ENCODE measurements at places on chromosomes 2 and 18.

DNA sequence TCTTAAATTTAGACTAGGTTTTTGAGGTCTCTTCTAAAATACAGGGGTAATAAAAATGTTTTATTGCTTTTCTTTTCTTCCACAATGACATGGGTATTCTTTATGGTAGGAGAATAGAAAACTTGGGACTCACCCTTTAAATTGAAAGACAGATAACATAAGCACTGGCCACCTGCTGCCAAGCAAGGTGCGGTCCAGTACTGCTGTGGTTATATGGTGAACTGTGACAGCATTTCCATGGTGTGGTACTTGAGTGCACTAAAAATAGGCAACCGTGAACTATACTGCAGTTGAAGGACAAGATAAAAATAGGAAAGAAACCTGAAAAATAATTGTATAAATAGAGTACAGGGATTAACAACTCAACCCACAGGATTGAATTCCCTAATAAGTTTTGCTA, 54.4 kb upstream of the GRB14 start:
- DNase-seq: no peak

GRCh38 chr2:98280376-98281102, 65.7 kb upstream of the CNGA3 start:
- DNase-seq: no peak

DNA sequence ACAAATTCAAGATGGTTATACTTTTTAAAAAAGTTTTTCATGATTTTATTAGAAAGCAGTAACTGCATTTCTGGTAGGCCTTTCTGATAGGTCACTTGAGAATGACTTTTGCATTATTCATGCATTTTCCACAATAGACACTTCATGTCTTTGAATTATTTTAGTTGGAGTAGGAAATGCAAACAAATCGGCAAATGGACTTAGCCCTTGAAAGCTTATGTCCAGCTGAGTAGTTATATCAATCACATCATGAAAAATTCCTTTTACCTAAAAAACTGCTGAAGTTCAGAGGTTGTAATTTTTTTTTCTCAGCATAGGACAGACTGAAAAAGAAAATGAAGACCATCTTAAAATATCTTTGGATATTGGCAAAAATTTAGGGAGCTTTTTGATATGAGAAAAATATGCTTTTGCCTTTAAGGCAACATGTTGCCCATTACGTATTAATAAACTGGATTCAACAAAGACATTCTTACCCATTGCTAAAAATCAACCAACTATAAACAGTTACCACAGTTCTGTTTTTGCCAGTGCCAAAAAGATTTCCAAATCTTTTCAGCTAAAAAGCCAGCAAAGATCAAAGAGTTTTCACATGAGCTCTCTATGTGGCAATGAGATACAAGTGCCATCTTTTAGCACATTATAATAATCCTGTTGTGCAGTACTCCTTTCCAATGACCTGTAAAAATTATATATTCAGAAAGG, 45.5 kb upstream of the FRZB start:
- no peak for DNase-seq

- no peak for DNase-seq
Observed at GRCh38 chr2:174752403-174753037, 11.8 kb downstream of the CHRNA1 start.

- no peak for DNase-seq
Observed at GRCh38 chr2:15706424-15706823, 114.8 kb downstream of the DDX1 start.

DNA sequence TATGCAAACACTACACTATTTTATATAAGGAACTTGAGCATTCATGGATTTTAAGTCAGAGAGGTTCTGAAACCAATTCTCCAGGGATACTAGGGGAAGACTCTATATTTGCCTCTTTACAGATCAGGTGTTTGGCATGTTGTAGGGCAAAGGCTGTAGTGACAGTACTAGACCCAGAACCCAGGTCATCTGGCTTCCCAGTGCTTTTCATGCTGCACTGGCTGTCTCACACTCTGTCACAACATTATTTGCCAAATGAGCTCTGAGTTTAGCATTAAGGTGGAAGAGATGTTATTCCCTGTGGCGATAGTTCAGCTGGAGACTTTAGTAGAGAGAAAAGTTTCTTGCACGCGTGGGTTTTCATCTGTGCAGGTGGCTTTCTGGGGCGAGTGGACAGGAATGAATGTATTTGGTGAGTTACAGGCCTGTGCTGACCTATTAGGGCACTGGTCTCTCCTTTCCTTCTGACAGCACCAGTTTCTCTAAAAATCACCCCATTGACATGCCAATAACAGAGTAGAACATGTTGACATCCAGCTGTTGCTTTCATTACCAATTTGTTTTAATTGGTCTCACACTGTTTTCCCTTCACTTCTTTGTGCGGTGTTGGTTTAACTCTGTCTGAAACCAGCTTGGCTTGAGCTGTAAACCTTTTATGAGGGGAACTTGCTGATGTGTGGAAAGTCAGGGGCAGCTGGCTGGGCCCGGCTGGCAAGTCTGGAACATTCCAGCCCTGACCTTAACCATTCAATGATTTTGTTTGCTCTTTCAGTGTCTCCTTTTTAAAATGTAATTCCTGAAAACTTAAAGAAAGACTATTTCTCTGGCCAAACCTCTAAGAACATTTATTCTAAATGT, 643.0 kb upstream of the FAM98A start:
- no peak for DNase-seq

DNA sequence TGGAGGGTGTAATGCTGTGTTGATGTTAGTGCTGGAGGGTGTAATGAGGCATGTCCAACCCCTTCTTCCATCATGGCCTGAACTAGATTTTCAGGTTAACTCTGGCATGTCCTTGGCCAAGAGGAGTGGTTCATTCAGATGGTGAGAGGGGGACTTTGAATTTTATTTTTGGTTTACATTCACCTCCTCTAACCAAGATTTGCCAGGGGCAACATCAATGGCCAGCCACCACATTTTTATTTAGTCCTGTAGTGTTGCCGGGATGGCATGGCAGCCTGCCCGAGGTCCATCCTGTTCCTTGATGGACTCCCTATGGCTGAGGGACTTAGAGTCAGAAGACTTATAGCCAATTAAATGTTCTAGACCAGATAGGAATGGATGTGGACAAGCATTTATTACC, 484.6 kb upstream of the HS6ST1 start:
- DNase-seq: no peak

GRCh38 chr2:189661957-189662321, 680 bp downstream of the ASNSD1 start:
- DNase-seq: no peak

DNA sequence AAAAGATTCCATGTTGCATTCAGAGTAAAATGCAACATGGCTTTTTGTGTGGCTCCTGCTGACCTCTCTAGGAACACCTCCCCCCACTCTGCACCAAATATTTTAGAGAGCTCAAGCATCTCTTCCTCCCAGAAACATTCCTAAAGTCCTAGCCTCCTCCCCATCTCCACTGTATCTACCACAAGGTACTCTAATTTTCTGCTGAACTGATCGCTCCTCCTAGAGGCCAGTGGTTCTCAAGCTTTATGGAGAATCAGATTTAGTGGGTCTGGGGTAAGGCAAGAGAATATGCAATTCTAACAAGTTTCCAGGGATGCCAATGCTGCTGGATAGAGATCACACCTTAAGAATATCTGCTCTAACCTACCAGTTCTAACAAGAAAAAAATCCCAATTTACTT, 89.5 kb upstream of the HNRNPA3 start:
- no peak for DNase-seq

- DNase-seq: no peak
Observed at GRCh38 chr2:234945339-234945873, 6.4 kb upstream of the SH3BP4 start.

GRCh38 chr2:48482313-48482712, 47.6 kb upstream of the STON1 start:
- no peak for DNase-seq

- no peak for DNase-seq
Observed at GRCh38 chr2:219396863-219397457, 9.2 kb upstream of the DNPEP start.

DNA sequence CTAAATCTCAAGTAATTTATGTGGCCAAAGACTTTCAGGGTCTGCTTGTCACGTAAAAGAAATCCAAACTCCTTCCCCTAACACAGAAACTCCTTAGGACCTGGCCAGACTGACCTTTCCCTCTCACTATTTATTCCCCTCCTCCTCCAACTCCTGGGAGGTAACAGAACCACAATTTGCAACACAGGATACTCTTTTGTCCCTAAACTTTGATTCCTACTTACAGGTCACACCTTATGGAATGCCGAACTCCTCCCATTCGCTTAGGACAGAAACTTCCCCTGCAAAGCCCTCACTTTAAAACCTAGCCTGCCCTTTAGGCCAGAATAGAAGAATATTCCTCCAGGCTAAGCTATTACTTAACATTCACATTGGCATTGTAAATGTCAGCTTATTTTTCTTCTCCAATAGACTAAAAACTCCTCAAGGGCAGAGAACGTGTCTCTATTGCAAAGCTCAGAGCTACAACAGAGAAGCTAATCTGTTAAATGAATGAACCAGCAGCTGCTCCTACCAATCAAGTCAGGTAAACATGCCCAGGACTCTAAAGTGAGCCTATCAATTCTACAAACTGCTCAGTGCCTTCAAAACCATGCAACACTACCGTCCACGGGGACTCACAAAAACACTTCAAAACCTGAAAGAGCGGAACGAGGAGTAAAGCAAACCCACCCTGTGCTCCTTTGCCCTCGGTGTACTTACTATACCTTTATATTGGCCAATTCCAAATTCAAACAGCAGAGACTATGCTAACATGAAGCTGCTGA, 6.1 kb downstream of the INO80D start:
- no peak for DNase-seq

DNA sequence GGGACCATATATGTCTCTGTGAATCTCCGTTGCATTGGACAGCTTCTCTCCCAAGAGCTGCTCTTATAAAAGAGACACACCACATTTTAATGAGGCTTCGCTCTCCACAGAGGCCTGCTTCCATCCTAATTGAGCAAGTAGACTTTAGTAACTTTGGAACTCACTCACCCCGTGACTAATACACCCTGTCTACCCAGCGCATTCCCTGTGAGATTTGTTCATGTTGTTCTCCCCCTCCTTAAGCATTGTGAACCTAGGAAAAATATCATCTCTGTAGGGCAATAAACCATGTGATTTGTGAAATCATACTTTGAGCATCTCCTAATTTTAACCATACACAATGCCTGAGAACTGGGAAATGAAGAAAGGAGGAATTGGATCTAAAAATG, 56.9 kb downstream of the MCFD2 start:
- DNase-seq: no peak

GRCh38 chr2:71220743-71221142, 6.2 kb downstream of the PAIP2B start:
- DNase-seq: no peak

GRCh38 chr18:44871771-44872170, 191.1 kb downstream of the SETBP1 start:
- no peak for DNase-seq

GRCh38 chr18:3652380-3653262, 202.6 kb downstream of the TGIF1 start:
- DNase-seq: no peak

GRCh38 chr2:143588746-143589145, 459.5 kb downstream of the ARHGAP15 start:
- no peak for DNase-seq

GRCh38 chr18:65439188-65439587, 311.6 kb upstream of the CDH7 start:
- no peak for DNase-seq

GRCh38 chr2:17879137-17879912, 858 bp downstream of the KCNS3 start:
- DNase-seq: peak; percentile 66

DNA sequence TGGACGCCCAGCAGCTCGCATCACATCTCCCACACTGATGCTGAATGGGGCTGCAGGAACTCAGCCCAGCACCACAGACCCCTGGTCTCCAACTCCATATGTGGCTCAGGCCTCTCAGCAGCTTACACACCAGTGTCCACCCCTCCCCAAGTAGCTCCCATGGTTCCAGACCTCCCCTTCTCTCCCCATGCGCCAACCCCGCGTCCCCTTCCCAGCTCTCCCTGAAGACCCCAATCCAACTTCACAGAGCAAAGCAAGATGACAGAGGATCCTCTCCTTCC, 188.9 kb downstream of the SH3BP4 start:
- no peak for DNase-seq

- no peak for DNase-seq
Observed at GRCh38 chr2:65530547-65531320, 98.3 kb upstream of the SPRED2 start.

DNA sequence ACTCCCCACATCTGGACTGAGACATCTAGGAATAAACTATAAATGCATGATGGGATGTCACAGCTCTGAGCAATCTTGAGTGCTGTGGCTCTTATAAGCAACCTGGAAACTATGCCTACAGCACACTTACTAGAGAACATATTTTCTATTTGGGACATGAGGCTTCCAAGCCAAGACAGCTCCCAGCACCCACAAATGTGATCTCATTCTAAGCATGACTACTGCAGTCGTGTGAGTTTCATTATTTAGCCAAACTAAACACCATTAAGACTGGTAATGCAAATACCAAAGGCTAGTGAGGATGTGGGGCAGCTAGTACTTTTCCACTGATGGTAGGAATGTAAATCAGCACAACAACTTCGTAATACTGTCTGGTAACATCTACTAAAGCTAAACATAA, 72.5 kb downstream of the RTTN start:
- no peak for DNase-seq

DNA sequence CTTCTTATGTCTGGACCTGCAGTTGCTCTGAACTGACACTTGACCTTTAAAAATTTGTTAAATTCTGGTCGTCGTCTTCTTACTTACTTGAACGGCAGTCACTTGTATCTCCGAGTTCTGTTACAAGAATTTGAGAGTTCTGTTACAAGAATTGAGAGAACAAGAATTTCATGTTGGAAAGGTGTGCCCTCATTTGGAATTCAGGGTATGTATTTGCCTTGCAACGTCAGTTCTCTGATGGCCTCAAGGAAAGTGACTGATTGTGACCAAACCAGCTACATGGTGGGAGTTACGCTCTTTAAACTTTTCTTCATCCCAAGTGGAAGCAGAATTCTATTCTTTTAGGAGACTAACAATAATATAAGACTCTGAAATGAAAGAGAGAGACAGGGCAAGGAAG, 320.0 kb upstream of the TRIB2 start:
- DNase-seq: no peak

DNA sequence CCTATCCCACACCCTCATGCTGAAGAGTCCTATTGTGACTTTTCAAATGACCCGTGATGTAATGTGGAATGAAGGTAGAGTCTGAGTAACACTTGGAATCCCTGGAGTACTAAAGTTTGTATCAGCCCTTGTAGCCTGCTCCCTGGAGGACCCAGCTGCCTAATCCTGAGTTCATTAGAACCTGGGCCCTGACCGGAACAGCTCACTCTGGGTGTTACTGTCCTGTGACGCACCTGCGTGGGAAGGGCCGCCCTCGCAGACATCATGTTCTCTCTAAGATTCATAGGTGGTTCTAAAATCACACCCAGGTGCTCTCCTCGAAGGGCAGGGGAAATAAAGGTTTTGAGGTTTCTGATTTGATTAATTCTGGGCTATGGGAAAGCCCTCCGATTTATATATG, 62.3 kb downstream of the NCK2 start:
- DNase-seq: no peak

DNA sequence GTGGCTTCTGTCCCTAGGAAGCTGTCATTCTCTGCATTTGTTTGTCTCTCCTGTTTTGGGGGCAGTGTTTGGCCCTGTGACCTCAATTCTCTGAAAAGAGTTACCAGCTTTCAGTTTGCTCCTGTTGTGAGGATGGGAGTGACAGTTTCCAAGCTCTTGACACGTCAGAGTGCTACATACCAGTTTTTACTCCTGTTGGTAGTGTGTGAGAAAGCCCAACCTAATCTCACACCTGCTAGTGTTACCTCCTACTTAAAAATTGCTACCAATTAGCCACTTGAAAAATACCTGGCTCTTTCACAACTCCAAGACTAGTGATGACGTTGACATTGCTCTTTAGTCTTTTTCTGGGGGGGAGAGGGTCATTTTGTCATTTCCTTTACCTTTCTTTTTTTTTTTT, 14.1 kb downstream of the SKA1 start:
- DNase-seq: no peak
